ENCODE measurements at places on chromosomes 13 and 19. TPM values are rescaled to one million over a fixed set of nuclear protein-coding genes. Genes with fewer than 3 reads are reported as not detected.
A peak's percentile ranks its signal among the peaks of the same experiment; 100 is the strongest.

GRCh38 chr13:41588899-41589298, 131.5 kb downstream of the RGCC start:
- no peak for DNase-seq

ZNF546 gene
- 6.4 TPM for polyA plus RNA-seq

SH3GL1 gene
- polyA plus RNA-seq: 64.8 TPM

- no peak for DNase-seq
These were observed 15.2 kb upstream of the KCTD15 start for GRCh38 chr19:33781415-33781935.

CEBPG gene
- 27.3 TPM for polyA plus RNA-seq

GRCh38 chr13:71797517-71797916, 69.5 kb downstream of the DACH1 start:
- no peak for DNase-seq

GRCh38 chr19:50475736-50476223, 527 bp upstream of the EMC10 start:
- no peak for DNase-seq

DNA sequence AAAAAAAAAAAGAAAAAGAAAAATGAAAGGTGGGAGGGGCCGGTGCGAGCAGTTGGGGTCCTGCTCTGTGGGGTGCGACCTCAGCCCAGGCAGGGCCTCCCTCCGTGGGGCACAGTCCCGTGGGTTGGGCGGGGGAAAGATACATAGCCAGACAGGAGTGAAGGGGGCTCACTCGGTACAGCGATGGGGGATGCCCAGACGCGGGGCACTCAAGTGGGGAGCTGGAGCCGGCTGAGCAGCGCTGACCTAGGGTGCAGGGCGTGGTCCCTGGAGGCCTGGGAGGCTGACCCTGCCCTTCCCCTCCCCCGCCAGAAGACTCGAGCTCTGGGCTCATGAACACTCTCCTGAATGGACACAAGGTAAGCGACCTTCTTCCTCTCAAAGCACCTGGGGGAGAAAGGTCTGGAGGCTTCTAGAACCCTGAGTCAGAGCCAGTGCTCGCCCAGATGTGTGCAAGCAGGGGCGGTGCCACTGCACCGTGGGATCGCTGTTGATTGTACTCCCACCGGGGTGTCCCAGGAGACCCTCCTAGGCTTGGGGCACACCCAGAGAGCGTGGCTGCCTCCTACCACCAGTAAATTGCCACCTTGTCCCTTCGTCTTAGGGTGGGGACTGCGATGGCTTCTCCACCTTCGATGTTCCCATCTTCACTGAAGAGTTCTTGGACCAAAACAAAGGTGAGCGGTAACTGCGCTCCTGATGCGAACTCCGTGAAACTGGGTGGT, 3.4 kb downstream of the HMG20B start:
- DNase-seq: no peak

DNA sequence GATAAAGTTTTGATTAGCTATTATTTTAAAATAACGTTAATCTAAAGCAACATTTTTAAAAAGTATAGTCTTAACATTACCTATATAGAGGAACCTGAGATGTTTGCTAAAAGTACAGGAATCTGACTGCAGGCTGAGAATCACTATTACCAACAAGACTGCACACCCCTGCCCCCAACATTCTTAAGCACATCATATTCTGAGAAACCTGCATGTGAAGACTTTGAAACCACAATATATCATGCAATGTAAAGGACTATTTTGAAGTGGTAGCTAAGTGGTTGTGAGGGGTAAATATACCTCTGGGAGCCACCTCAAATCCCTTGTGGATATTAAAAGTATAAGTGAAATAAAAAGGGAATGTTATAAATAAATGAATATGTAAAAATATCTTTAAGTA, 119.0 kb upstream of the KLF12 start:
- DNase-seq: no peak

GRCh38 chr19:18100710-18101109, 3.1 kb downstream of the MAST3 start:
- DNase-seq: no peak

GIPR gene
- 0.80 TPM for polyA plus RNA-seq

DNA sequence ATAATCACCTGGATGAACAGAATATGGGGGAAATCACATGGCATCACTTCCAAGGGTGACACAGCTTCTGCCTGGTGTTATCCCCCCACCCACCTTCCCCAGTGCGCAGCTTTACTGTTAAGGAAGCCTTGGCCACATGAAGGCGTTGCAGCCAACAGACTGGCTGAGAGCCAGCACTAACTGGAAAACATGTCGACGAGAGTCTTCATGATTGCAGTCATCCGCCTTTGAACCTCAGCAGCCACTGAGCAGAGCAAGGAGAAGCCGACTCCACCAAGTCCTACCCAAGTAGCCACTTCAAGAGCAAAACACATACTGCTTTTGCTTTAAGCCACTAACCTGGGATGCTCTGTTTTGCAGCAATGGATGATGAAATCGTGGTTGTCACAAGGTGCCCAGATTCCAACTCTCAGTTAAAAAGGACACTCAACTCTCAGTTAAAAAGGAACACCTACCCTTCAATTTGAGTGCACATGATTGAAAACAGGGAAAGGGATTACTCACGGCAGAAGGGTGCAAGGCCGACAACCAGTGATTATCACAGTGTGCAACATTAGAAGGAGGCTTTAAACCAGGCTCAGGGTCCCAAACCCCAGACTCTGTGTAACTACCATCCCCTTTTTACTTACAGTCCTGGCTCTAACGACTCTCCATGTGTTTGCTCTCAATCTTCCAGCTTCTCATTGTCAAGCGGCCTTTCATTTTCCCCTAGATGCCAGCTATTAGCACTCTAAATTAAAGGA, 149.1 kb downstream of the KLF12 start:
- DNase-seq: no peak

CAPN12 gene
- polyA plus RNA-seq: 6.0 TPM

DNA sequence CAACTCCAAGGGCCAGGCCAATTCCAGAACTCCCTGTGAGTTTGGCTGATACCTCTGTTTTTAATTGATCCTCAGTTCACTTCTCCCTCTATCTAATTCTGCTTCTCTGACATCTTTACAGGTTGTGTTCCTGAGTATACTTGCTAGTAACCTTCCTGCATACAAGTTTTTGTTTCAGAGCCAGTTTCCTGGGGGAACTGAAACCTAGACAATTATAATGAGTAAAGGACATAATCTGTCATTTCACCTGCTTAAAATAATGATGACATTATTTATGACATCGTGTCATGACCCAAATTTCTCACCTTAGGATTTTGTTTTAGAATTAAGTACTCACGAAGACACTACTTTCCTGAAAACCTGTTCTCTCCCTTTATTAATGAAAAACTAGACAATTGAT, 12.5 kb upstream of the MYCBP2 start:
- DNase-seq: no peak

DNA sequence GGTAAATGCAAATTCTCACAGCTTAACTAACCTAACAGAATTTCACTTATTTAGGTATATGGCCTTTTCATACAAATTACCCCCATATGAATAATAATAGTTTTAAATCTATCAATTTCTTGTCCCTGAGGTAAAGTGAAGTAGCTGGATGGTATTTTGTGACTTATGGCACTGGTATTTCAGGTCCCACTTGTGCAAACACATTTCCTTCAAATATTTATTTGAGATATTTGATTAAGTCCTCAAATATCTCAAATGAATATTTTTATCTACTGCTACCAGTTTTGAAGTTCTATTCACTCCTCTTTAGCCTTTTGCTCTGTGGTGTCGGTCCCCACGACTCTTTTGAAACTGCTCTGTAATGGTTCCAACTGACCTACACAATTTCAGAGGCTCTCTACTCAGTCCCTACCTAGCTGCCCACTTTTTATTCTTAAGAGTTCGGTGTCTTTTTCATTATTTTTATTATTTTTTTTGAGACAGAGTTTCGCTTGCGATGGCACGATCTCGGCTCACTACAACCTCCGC, 59.6 kb upstream of the ZDHHC20 start:
- no peak for DNase-seq

SLC1A5 gene
- 37.8 TPM for polyA plus RNA-seq

OR10H1 gene
- not detected for polyA plus RNA-seq

- DNase-seq: peak; percentile 52
These were observed 1.2 kb downstream of the LRCH1 start for GRCh38 chr13:46553886-46554858.

CEACAM20 gene
- not detected for polyA plus RNA-seq

- no peak for DNase-seq
These were observed 31.5 kb upstream of the OR10H1 start for GRCh38 chr19:15846923-15847322.

SIGLEC8 gene
- not detected for polyA plus RNA-seq

F2RL3 gene
- 1.4 TPM for polyA plus RNA-seq

DNA sequence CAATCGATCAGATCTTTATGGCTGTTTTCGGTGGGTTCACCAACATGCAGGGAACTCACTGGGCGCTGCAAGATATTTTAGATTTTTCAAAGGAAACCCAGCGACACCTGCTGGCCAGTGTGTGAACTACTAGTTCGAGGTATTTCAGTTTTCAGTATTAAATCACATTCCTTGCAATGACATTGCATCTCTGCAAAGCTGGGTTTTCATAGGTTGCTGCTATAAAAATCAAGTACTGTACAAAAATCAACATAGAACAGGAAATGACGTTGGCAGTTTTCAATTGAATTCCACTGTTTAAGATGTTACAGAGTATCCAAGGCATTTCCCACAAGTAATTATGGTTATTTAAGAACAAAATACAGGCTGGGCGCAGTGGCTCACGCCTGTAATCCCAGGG, 17.6 kb downstream of the LIG1 start:
- DNase-seq: peak; percentile 31

DNA sequence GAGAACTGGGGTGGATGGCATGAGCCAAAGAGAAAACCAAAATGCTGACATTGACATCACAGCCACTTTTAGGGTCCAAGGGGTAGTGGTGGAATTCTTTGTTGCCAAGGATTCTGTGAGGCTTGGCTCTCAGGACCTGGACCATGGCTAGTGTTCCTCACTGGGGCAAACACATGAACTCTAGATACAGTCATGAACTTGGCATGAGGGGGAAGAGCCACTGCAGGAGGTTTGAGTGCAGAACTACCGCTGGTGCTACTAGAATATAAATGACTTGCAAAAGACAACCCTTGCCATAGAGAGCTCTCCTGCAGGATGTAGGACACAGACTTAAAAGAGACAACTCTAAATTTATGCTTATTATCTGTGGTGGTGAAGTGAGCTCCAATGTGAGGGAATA, 29.8 kb upstream of the FRY start:
- DNase-seq: no peak

CEACAM1 gene
- polyA plus RNA-seq: 9.6 TPM

DNA sequence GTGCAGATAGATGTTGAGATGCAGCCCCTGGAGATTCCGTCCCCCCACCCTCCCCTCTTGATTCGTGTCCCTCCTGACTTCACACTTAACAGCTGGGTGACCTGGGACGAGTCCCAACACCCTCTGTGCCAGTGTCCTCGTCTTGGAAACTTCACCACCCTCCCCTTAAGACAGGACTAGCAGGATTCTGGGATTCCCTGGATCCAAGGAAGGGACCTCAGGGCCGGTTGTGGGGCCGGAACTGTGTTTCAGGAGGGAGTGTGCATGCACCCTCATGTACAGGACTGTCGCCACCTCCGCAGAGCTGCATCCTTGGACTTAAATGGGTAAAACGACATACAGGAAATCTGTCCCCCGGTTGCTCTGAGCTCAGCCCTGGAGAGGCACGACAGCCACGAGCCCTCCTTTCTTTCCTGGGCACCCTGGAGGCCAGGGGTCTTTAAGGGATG, 990 bp downstream of the MYO9B start:
- no peak for DNase-seq

DNAAF3 gene
- polyA plus RNA-seq: 8.3 TPM

MAMSTR gene
- polyA plus RNA-seq: 4.8 TPM

ZSCAN4 gene
- polyA plus RNA-seq: 0.05 TPM

CALM3 gene
- polyA plus RNA-seq: 442 TPM

EID2B gene
- 3.9 TPM for polyA plus RNA-seq

S1PR4 gene
- polyA plus RNA-seq: 0.33 TPM

FAM216B gene
- not detected for polyA plus RNA-seq

GRCh38 chr13:107461751-107462150, 753.6 kb downstream of the LIG4 start:
- DNase-seq: no peak

DNA sequence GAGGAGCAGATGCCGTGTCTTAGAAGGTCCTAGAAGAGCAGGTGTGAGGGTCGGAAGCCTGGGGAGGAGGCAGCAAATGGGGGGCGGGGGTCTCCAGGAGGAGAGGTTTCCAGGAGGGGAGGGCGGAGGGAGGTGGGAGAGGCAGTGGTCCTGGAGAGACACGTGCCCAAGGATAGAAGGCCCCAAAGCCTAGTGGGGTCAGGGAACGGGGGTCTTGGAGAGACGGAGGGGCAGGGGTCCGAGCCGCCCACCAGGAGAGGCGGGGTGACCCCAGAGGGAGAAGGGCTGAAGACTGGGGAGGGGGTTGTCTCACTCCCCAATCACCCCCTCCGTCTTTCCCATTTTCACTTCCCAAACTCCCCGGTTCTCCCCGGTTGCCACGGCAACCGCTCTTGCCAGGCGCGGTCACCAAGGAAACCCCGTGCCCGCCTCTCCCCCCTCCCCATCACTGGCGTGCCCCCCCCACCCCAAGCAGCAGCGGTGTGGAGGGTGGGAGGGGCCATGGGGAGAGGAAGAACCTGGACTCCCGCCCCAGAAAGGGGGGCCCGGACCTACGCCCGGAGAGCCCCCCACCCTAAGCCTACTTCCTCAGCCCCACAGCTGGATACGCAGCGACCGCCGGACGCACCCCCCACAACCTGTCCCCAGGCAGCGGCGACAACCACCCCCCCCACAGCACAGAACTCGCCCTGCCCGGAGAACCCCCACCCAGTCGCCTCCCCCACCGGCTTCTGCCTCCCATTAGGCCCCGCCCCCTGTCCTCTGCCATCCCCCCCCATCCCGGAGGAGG, 988 bp downstream of the LRRC4B start:
- no peak for DNase-seq

SAMD4B gene
- 106 TPM for polyA plus RNA-seq
